ENCODE measurements at places on chromosomes 1 and 21.

DNA sequence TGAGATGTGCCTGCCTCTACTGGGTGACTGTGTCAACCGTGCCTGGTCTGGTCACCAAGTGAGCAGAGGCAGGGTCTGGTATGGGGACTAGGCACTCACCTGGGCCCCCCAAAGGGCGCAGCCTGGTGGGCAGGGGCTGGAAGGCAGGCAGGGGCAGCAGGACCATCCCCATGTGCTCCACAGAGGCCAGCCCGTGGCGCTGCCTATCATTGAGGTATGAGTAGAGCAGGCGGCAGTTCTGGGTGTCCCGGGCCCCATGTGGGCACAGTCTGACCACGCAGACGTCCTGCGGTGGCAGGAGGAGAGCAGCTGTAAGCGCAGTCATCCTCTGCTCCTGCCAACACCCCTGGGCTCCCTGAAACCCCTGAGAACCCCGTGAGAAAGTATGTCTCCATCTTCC is 23.7 kb downstream of the SPOCD1 start:
- DNase-seq, result no peak

DNA sequence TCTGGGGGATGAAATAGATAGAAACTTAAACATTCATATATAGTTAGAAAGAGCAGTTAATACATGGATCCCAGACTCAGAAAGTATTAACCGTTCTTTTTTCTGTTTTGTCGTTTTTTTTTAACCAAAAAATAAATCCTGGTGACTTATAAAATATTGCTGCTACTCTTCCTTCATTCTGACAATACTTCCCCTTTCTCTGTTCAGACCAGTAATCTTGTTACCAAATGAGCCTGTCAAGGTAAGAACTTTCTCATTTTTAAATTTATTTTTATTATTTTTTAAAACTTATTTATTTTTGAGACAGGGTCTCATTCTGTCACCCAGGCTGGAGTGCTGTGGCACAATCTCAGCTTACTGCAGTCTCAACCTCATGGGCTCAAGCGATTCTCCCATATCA is 13.7 kb downstream of the PTPN22 start:
- no peak for DNase-seq

DNA sequence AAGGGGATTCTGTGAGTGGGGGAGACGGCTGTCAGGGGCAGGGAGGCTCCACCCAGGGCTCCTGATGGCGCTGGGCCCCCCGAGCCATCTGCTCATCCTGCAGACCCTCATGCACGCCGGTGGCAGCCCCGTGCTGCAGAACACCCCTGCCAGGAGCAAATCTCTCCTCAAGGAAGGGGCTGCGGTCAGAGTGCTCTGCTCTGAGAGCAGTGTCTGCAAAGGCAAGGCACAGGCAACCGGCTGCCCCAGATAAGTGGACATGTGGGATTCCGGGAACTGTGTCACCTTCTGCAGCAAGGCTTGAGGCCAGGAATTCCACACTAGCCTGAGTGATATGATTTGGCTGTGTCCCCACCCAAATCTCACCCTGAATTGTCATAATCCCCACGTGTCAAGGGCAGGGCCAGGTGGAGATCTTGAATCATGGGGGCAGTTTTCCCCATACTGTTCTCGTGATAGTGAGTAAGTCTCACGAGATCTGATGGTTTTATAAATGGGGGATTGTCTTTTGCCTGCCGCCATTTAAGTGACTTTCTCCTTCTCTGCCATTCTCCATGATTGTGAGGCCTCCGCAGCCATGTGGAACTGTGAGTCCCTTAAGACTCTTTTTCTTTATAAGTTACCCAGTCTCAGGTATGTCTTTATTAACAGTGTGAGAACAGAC is 101.0 kb downstream of the PDE9A start:
- DNase-seq, result no peak

GRCh38 chr1:16250524-16251251 is 13.7 kb upstream of the CPLANE2 start:
- peak; percentile 17 for DNase-seq

DNA sequence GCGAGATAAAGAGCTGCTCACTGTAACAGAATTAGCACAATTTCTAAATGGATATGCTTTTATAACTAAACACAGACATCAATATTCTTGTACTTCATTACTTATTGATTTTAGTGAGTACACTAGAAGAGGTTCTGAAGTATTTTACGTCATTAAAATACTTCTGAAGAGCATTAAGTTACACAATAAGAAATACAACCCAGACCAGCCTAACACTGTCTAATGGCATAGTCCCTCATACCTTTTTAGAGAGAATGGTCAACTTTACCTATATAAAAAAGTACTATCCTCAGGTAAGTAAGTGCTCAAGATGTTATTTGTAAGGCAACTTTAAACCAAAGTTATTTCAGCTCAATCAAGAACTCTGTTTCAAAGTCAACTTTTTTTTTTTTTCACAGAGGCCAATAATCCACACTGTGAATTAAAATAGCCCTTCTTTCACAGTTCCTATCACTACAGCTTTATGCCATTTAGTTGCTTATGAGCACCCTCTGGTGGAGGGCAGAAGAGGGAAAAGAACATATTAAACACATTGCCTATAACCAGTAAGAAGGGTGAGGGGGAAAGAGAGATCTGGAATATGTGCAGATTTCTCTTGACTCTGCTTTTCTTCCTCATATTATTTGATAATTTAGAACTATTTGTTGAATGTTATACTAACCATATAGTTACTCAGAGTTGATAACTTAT is 182.1 kb upstream of the DMRTA2 start:
- DNase-seq, result no peak

GRCh38 chr1:153553096-153553495 is 4.0 kb upstream of the S100A3 start:
- no peak for DNase-seq

DNA sequence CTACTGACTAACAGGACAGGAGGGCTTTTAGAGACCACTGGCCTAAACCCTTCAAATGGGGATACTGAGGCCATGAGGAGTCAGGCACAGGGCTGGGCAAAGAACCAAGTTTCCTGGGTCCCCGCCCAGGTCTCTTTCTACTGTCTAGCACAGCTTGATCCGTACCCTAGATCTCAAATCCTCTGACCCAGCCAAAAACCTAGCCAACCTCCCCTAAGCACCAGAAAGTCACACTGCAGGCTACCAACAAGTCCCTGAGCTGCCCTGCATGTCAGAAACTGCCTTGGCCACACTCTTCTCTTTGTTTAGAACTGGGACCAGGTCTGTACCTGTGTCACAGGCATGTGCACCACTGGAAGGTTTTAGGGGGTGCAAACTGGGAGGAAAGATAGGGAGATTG is 33.6 kb downstream of the AHDC1 start:
- no peak for DNase-seq

GRCh38 chr1:207417076-207417475 is 37.1 kb upstream of the CR2 start:
- DNase-seq, result no peak

DNA sequence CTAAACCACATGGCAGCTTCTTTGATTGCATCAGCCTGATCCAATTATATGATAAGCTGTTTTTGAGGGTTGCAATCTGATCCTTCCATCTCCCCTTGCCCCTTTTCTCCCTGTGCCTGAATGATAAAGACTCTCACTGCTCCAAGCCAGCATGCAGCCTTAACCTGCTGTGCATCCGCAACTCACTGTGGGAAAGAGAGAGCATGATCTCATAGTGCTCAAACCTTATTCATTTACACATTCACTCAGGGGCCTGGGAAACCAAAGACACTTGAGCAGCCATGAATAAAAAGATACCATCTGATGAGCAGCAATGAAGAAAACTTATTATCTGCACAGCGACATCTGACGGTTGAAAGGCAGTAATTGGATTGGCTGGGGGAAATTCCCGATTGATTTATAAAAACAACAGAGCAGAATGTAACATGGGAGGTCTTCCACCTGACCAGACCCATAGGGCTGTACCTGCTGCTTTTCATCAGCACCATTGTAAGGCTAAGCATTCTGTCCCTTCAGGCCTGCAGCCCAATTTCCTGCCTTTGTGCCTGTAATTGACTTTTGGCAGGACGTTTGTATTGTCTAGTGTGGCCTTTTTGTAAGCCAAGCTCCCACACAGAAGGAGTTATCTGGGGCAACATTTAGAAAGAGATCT is 62.5 kb downstream of the KIAA0040 start:
- no peak for DNase-seq

DNA sequence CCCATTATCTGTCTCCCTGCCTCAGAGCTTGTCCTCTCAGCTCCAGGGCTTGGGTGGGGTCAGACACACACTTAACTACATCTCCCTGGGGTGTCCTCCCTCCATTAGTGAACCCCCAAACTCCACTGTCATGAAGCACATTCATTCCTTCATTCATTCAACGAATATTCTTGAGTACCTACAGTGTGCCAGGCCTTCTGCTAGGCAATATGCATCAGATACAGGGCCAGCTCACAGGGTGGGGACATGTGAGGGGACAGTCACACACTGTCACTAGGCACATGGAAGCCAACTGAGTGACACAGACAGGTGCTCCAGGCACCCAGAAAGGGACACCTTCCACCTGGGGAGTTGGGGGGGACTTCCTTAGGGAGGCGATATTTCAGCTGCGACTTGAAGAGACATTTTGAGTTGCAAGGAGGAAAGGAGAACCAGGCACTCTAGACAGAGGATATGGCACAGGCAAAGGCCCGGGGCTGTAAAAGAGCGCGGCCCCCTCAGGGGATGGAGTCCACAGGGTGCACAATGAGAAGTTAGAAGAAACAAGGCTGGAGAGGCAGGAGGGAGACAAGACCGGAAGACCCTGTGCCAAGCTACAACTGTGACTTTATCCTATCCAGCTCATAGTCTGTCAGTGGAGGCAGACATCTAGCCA is 8.7 kb upstream of the S100A8 start:
- no peak for DNase-seq

- DNase-seq, result peak; percentile 43
Measured at GRCh38 chr1:221858818-221859611, 117.1 kb upstream of the DUSP10 start.

- peak; percentile 82 for DNase-seq
Measured at GRCh38 chr1:217562229-217562878, 68.5 kb downstream of the GPATCH2 start.

- DNase-seq, result no peak
Measured at GRCh38 chr1:6965083-6965934, 180.1 kb downstream of the CAMTA1 start.

DNA sequence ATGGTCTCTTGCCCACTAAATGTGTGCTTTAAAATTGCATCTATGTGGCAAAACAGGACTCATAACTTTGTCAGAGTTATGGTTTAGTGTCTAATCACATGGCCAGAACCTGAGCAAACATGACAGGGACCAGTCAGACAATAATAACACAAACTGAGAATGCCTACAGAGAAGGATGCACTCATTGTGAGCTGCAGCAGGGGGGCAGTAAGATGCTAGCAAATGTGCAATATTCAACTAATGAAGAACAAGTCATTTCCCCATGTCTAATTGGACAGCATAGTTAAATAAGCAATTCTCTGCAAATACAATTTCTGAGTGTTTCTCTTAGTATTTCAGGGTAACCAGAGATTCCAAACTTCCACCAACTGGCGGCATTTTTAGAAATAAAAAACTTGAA is 30.8 kb downstream of the SPAG17 start:
- DNase-seq, result no peak

DNA sequence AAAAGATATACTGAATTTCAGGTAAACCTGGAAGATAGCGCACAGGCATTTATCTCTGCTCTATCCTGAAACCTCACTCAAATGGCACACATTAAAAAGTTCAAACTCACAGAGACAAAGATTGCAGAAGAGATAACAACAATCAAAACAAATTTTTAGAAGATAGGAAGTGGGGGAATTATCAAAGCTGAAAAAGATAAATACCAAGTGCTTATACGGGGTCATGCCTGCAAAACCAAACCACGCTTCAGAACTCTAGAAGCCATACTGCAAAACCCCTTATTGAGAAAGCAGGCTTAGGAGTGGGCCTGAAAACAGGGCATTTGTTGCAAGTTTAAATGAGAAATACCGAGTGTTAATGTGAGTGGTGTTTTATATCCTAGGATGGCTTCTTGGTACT is 76.8 kb downstream of the BARHL2 start:
- no peak for DNase-seq

GRCh38 chr1:163935738-163936374 is 614.1 kb downstream of the NUF2 start:
- no peak for DNase-seq

DNA sequence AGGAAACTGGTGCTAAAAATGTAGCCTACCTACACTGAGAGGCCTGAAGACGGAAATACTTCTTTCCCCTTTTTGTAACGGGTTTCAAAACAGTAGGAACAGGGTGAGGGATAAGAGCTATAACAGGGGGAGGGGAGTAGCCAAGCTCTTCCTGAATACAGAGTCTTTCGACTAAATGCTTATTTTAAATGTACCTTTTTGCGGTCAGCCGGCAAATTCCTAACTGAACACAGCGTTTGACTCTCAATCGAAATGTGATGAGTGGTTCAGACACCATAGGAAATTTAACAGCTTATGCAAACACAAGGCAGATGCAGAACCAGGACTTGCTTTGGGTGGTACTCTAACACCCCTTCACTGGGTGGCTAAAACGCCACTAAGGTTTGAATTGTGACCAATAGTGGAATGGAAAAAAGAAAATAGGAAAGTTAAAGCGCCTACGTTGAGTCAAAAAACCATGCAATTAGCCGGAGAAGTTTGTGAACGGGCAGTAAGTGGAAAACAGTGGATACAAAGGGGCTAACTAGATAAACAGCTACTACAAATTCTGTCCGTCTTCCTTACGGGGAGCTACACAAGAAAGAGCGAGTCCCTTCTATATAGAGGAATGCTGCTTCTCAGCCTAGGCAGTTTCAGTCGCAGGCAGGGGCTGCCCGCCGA is 1.7 kb downstream of the EGLN1 start:
- no peak for DNase-seq

DNA sequence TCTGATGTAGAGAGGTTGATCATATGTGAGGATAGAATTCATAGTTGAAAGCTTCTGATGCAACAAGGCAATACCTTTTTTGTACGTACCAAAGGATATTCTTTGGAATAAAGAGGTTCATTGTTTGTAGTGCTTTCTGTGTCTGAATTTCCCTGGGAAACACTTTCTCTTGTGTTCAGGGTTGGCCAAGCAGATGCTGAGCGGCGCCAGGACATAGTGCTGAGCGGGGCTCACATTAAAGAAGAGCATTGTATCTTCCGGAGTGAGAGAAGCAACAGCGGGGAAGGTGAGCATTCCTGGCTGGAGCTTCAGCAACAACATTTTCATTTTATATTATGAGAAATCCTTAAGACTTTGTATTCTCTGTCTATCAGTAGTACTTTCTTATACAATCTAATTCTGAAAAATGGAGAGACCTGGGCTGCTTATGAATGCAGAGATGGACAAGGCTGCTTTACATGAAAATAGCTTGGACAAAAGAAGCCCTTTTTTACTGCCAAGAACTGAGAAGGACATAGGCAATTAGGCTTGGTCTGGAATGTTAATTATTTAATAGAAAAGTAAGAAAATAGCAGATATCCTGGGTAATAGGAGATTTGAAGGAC is 85.2 kb downstream of the KIF1B start:
- DNase-seq, result no peak

DNA sequence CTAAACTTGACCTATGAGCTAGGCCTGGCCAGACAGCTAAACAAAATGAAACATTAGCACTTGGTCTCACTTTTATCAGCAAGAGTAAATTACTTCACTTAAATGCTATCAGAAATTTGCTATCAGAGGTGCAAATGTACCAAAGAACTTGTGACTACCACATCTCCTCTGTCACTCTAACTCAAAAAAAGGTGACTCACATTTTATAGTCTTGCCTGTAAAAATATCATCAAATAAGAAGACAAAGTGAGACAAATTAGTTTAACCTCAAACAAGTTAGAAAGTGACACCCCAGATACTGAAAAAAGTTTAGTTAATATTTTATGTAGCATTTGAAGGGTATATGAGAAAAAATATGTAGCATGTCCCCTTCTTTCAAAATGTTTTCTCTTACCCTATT is 76.9 kb downstream of the EPS15 start:
- DNase-seq, result no peak
